NCI-H1105 treated with DMSO at 0.1 percent for 48 hours (cell line): ENCODE measurements at places on chromosomes 2 and 18.

GRCh38 chr18:11548396-11548795 lies 61.0 kb upstream of the SLC35G4 start:
- DNase-seq = no peak

- DNase-seq = no peak
These were observed 159.6 kb downstream of the LDLRAD4 start for GRCh38 chr18:13378150-13378549.

DNA sequence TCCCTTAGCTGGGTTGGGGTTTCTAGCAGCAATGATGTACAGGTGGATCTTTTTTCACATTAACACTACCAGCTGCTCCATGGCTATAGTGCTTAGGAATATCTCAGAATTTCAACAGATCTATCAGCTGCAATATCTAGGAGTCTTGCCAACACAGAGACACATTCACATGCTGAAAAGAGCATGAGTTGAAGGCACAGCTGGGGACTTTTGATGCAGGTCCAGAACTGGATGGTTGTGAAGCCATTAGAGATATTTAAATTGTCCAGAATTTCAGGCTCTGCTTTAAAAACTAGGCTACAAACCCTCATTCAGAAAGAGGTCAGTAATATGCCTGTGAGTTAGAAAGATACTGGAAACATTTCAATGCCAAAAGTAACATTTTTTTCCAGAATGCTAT lies 122.2 kb upstream of the CCDC195 start:
- peak; percentile 7 for DNase-seq

- DNase-seq = no peak
These were observed 97.9 kb upstream of the DLX2 start for GRCh38 chr2:172200495-172201085.

GRCh38 chr2:234929002-234929401 lies 22.8 kb upstream of the SH3BP4 start:
- no peak for DNase-seq

DNA sequence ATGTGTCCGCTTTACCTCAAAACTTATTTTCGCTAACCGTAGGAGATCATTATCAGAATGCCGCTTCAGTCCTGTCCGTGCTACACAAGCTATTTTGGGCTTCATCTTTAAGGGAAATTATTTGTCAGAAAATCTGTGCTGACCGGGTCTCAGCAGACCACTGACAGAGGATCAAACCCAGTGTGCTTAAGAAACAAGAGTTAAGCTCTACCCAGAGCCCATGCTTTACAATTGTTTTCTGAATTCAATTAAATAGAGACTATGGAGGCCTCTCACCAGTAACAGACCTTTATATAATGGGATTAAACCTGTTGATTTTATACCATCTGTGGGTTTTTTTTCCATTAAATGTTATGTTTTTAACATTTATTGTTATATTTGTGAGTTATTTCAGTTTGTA lies 1956.7 kb upstream of the PIK3C3 start:
- DNase-seq = no peak

DNA sequence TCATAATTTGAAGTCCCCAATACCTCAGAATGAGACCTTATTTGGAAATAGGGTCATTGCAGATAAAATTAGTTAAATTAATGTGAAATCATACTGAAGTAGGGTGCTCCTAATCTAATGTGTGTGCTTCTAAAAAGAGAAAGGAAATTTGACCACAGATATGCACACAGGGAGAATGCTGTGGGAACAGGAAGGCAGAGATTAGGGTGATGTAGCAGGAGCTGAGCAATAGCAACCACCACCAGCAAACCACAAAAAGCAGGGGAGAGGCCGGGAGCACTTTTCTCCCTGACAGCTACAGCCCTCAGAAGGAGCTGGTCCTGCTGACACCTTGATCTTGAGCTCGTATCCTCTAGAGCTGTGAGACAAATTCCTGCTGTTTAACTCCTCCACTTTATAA lies 24.6 kb upstream of the SCG2 start:
- DNase-seq = no peak

DNA sequence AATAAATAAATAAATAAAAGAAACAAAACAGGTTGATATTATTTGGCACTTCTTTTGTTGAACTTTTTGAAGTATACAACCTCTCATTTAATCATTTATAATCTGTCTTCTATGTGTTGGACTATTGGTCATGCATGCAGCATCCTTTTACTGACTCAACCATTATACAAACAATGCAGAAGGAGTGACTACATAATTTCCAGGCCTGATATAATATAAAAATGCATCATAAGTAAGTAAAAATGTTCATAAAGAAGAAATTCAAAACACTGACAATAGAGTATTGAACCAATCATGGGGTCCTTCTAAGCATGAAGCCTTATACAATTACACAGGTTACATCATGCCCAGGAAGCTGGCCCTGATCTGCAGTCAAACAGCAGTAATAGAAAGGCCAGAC lies 141.5 kb upstream of the FN1 start:
- no peak for DNase-seq

DNA sequence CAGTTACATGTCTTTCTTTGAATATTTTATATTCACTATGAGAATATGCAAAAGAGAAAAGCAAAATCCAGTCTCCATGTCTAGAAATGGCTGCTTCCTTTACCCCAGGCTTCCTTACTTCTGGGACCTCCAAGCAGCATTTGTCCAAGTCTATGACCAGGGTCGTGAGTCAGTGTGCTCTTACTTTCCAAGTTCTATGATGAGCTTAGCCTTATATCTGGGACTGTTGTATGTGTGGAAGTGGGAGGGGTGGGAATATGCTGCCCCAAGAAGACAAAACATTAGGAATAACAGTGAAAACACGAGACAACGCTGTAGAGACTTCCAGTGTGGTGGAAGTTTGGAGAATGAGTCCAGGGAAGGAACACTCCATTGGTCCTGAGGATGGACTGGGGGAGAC lies 21.2 kb upstream of the CHRNA1 start:
- no peak for DNase-seq

DNA sequence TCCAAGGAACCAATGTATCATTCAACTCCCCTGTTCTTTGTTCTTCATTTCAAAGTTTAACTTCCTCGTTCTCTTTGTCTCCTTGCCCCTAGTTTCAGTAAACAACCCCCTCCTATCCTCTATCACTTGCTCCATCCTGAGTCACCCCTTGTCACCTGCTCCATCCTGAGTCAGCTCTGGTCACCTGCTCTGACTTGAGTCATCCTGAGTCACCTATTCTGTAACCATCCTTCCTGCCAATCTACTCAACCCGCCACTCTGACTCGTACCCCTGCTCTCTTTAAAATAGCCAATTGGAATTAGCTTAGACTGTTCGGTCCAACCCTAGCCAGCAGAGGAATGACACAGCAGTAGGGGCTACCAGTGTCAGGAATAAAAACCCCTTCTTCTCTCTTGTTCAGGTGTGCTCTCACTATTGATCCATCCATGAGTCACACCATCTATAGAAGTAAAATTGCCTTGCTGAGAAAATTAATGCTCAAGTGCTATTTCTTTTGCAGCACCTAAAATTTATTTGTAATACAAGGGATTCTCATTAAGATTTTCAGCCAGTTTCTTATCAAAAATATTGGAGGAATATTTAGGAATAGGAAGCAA lies 326.8 kb downstream of the AKAIN1 start:
- DNase-seq = no peak

DNA sequence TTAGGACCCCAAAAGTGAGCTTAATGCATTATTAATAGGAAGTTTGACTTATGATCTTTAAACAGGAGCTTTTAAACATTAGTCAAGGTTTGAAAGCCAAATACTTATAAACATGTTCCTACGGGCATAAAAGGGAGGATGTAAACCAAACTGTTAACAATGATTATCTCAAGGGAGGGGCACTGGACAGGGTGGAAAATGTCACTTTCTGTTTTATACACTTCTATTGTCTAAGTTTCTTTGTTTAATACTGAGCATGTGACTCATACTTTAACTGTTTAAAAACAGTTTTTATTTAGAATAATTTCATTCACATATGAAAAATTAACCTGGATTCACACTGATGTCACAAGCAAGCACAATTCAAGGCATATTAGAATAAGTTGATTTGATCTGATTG lies 18.3 kb upstream of the ITGA6 start:
- DNase-seq = no peak

- DNase-seq = no peak
These were observed 222.7 kb downstream of the PHLPP1 start for GRCh38 chr18:62938006-62938405.

DNA sequence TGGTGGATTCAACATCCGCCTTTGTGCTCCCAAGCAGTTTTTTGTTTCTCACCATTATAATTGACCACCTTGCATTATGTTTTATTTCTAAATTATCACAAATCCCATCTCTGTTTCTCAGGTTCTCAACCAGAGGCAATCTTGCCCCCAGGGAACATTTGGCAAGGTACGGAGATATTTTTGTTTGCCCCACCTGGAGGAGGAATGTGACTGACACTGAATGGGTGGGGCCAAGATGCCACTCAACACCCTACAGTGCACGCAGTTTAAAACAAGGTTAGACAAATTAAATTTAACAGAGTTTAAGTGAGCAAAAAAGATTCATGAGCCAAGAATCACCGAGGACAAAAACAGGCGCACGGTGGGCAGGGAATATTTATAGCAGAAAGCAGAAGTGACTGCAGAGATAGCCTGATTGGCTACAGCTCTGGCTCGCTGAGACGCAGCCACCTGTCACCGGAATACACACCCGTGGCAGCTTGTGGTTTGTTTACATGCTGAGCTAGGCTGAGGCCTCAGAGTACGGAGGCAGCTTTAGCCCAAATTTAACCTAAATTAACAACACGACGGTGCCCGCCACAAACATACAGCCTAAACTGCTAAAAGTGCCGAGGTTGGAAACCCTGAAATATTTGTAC lies 150.0 kb upstream of the ALKAL2 start:
- peak; percentile 62 for DNase-seq

GRCh38 chr2:128092656-128093055 lies 1.7 kb downstream of the UGGT1 start:
- no peak for DNase-seq

GRCh38 chr2:127679680-127680361 lies 4.5 kb upstream of the LIMS2 start:
- DNase-seq = no peak

DNA sequence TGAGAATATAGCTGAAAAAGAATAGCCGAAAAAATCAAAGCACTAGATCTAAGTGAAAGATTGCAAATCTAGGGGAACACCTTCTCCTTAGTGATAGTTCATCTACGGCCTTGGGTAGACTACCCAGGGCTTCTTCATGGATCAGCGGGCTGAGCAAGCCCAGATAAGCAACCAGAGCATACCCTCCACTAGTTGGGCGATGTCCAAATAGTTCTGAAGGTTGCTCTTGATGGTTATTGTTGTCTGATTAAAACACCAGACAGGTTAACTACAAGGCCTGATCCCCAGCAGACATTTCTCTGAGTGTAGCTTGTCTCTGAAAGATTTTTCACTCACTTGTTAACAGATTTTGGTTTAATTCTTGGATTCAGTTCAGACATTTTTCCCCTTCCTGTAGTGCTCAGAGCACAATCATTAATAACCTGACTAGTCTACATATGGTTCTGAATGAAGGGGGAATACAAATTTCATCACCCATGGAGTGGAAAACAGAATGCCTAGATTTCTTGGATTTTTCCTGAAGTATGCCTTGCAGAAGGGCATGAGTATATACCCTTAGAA lies 99.6 kb downstream of the BABAM2 start:
- DNase-seq = no peak

DNA sequence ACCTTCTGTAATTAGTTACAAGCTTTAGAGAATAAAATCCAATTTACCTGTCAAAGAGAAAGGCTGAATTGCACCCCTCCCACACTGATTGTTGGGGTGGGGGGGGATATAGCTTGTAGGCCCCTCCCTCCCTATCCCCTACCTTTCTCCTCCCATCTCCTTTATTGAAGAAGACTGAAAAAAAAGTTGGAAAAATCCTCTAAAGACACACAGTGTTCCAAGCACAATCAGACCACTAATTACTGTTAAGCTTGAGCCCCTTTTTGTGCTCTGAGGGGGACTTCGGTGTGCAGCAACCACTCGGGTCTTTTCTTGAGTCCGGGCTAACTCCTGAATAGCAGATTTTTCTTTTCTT lies 43.0 kb upstream of the FZD5 start:
- DNase-seq = no peak

GRCh38 chr2:4358837-4359236 lies 655.5 kb downstream of the DCDC2C start:
- peak; percentile 97 for DNase-seq

DNA sequence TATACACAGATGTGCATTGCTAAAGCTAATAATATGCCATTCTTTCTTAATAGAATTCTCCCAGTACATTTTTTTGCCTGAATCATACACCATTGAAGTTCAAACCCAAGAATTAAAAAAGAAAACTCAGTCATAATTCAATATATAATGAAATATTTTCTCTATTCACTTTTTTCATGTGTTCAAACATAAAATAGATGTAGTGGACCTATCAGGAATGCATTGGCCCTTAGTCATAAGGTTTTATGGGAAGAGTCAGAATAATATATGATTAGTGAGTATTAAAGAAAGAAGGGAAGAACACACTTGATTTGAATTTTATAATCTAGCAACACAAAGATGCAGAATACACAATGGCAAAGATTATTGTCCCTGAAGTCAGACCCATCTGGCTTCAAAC lies 297.0 kb upstream of the COL3A1 start:
- no peak for DNase-seq

DNA sequence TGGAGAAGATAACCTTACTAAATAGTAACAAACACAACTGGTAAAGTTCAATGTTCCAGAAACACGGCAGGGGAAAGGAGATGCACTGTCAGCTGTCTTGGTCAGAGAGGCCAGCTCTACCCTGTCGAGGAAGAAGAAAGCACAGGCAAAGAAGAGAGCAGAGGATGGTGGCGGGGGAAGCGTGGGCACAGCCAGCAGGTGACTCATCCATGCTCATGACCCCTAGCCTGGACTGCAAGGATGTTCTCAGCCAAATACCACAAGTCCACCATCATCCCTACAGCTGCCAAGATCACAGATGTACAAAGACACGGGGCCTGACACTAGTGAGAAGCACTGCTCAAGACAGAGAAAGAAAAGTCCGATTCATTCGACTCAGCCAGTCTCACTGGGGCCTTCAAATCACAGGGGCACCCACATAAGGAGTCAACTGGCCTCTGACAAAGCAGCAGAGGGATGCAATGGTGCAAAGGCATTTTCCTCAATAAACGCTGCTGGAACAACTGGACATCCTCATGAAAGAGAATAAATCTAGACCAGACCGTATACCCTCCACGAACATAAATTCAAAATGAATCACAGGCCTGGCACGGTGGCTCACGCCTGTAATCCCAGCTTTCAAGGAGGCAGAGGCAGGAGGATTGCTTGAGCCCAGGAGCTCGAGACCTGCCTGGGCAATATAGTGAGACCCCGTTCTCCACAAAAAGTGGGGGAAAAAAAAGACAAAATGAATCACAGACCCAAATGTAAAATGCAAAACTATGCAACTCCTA lies 5.6 kb downstream of the DTYMK start:
- no peak for DNase-seq
